ENCODE measurements at places on chromosomes 3 and 15.

DNA sequence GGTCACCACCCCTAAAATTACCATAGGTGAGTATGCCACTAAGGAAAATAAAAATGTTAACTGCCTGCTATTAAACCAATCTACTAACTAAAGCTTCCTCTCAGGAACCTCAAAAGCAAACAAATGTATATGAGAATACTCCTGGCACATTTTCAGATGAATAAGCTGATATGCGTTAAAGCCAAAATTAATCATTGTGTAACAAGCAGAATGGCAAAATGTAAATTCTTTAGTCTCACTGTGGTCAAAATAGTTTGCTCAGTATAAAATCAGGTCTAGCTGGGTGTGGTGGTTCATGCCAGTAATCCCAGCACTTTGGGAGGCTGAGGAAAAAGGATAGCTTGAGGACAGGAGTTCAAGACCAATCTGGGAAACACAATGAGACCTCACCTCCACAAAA, 53.6 kb downstream of the SUMF1 start:
- DNase-seq = no peak

DNA sequence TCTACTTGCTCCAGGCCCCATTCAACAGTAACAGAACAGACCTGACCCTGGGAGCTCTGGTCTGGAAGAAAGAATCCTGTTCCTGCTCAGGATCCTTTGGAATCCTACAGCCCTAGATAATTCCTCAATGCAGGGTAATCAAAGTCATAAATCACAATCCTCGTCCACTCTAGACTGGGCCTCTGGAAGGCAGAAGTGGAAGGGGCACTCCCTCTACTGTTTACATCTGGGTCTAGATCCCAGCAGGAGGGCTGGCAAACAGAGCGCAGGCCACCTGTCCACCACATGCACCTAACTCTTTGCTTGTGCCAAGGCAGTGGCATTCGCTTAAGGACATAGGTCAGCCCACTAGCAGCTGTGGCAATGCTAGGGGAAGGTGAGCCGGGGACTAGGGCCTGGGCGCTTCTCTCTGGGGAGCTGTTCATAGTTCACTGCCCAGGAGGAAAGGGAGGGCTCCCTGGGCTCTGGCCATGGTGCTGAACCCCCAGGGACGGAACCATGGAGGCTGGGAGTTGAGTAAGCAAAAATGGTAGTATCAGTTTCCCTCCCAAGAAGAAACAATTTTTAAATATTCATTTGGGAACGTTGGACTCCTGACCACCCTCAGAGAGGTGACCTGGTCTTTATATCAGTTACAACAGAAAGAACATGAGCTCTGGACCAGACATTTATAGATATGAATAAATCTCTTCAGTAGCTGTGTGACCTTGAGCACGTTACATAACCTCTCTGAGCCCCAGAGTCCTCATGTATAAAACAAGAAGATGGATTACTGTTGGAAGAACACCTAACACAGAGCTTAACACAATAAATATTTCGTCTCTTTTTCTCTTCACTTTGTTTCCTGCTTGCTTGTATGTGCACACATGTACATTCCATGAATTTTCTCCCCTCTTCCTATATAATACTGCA, 90.2 kb downstream of the NTRK3 start:
- no peak for DNase-seq

DNA sequence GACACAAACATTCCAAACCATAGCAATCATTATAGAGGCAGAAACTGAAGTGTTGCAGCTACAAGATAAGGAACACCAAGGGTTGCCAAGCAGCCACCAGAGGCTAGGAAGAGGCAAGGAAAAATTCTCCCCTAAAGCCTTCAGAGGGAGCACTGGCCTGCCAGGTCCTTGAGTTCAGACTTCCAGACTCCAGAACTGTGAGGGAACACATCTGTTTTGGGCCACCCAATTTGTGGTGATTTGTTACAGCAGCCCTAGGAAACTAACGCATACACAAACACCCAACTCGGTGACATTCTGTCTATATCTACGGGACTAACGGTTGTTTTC, 54.6 kb downstream of the MB21D2 start:
- DNase-seq = no peak

DNA sequence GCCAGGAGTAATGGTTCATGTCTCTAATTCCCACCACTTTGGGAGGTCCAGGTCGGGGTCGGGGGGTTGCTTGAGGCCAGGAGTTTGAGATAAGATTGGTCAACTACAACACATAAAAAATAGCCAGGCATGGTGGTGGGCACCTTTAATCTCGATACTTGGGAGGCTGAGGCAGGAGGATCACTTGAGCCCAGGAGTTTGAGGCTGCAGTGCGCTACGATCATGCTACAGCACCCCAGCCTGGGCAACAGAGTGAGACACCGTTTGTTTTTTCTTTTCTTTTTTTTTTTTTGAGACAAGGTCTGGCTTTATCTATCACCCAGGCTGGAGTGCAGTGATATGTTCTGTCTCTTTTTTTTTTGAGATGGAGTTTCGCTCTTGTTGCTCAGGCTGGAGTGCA, 1.3 kb upstream of the VPS33B start:
- no peak for DNase-seq

DNA sequence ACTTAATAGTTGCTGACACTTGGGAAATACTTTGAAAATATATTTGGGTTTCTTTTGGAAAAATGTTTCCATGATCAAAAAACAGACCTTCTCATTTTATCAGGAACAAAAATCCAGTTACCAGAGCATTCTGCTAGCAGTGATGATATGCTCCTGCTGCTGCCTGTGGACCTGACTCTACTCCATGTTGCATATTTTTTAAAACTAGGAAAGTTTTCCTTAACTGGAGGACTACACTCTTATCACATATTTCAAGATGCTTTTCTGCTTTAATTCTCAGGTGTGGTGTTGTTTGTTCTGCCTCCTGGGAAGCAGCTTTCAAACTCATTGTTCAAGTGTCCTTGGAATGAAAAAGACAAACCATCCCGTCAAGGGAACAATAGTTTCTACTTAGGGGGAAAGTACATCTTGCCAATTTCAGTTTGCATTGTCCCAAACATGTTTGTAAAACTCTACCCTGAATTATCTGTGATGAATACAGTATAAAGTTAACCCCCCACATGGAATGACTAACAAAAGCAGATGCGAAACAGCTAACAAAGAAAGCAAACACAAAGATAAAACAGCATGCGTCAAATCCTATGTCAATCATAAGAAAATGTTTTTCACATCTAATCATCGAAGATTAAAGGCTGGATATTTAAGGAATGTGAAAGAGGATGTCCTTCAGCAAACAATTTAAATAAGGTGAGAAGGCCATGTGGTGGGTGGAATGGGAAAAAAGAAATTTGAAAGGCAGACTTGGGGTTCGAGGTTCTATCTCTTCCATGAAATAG, 40.1 kb upstream of the PSMD6 start:
- DNase-seq = no peak

GRCh38 chr3:170726976-170727661, 141.2 kb upstream of the SLC7A14 start:
- no peak for DNase-seq
